Airway epithelial cell (primary cell): ENCODE measurements at places on chromosomes 16 and 17. TPM values are rescaled to one million over a fixed set of nuclear protein-coding genes. Genes with fewer than 3 reads are reported as not detected.

RNF112 gene
- not detected in 2 replicates for total RNA-seq

CLEC3A gene
- not detected in 2 replicates for total RNA-seq

LGALS9B gene
- 0.79 and 2.5 TPM in 2 replicates for total RNA-seq

OSGIN1 gene
- total RNA-seq, result 3.5 and 3.9 TPM in 2 replicates

TBKBP1 gene
- total RNA-seq, result 6.3 and 7.1 TPM in 2 replicates

WDR59 gene
- 16.3 and 21.0 TPM in 2 replicates for total RNA-seq

CDT1 gene
- 55.9 and 56.5 TPM in 2 replicates for total RNA-seq

IRX3 gene
- 11.8 and 13.1 TPM in 2 replicates for total RNA-seq

KCNJ18 gene
- not detected in 2 replicates for total RNA-seq

RHBDL1 gene
- 3.6 and 4.2 TPM in 2 replicates for total RNA-seq

MAPT gene
- 0.14 and 0.51 TPM in 2 replicates for total RNA-seq

PLCG2 gene
- 1.3 and 2.5 TPM in 2 replicates for total RNA-seq

TMEM235 gene
- total RNA-seq, result not detected in 2 replicates

KRTAP1-1 gene
- not detected in 2 replicates for total RNA-seq

CSH1 gene
- not detected in 2 replicates for total RNA-seq

AMDHD2 gene
- 19.3 and 38.5 TPM in 2 replicates for total RNA-seq

C17orf78 gene
- not detected in 2 replicates for total RNA-seq

WFIKKN1 gene
- 0.14 and 0.21 TPM in 2 replicates for total RNA-seq

CA5A gene
- not detected in 2 replicates for total RNA-seq

SEPHS2 gene
- 18.9 and 19.5 TPM in 2 replicates for total RNA-seq

TLCD3B gene
- total RNA-seq, result 0.14 TPM in 1 of 2 replicates, not detected in the other

TLCD3A gene
- 31.1 and 37.1 TPM in 2 replicates for total RNA-seq
